ENCODE measurements at places on chromosomes 4 and X.

- DNase-seq, result no peak
Observed at GRCh38 chr4:141028024-141028529, 105.2 kb downstream of the RNF150 start.

- peak; percentile 67 for DNase-seq
Observed at GRCh38 chr4:139552517-139553307, 3.3 kb downstream of the SETD7 start.

DNA sequence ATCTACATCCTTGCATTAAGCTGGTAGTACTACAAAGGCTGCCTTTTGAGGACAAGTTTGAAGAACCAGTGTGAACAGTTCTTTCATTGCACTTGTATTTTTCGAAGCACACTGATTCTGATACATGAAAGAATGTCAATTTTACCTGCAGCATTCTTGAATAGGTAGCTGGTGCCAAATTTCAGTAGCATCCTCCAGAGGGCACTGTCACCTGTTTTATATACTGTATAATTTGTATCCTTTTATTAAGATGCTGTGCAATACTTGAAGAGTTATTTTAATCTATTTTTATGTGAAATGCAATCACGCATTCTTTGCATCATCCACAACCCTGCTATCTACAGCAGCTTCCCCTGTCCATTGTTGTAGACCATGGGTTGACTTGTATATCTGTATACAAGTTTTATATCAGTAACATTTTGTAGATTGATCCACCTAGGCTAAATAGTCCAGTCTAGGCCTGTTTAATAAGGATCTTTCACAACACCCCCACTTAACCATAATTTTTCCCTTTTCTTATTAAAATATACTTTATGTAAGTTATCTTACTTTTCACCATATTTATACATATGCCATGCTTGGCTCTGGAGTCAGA lies 325.7 kb downstream of the PCDH7 start:
- DNase-seq, result no peak

- DNase-seq, result no peak
Observed at GRCh38 chrX:41224605-41225004, 109.4 kb upstream of the DDX3X start.

DNA sequence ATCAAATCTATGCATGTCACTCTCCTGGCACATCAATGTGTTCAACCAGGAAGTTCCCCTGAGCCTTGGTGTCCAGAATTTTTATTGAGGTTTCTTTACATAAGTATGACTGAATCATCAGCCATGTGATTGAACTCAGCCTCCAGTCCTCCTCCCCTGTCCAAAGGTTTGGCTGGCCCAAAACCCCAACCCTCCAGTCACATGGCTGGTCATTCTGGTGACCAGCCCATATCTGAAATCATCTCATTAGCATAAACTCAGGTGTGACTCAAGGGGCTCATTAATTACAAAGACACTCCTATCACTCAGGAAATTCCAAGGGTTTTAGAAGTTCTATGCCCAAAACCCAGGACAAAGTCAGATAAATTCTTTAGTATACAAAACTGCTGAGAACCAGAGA lies 20.6 kb upstream of the SUPT20HL2 start:
- DNase-seq, result no peak

GRCh38 chrX:150429594-150429993 lies 66.5 kb downstream of the MAMLD1 start:
- no peak for DNase-seq

DNA sequence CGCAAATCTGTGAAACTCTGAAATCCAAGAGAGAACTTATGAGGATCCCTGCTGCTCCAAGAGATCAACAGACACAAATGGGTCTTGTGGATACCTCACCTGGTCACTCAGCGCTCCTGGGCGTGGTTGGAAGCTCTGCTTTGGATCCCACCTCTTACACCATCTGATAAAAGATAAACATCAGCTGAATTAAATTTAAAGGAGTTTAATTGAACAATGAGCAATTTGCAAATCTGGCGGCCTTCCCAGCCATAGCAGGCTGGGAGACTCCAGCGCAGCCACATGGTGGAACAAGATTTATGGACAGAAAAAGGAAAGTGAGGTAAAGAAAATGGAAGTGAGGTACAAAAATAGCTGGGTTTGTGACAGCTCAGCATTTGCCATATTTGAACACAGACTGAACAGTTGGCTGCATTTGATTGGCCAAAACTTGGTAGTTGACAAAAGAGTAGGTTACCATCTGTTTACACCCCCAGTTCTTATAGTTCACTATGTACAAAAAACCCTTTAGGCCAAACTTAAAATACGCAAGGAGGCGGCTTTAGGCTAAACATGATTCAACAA lies 437.3 kb upstream of the NDST3 start:
- DNase-seq, result no peak

GRCh38 chr4:70868778-70869177 lies 29.1 kb upstream of the GRSF1 start:
- no peak for DNase-seq

All from right cardiac atrium (tissue), 5 donors.